NCI-H1436 (cell line): ENCODE measurements at places on chromosomes 3 and 15.

DNA sequence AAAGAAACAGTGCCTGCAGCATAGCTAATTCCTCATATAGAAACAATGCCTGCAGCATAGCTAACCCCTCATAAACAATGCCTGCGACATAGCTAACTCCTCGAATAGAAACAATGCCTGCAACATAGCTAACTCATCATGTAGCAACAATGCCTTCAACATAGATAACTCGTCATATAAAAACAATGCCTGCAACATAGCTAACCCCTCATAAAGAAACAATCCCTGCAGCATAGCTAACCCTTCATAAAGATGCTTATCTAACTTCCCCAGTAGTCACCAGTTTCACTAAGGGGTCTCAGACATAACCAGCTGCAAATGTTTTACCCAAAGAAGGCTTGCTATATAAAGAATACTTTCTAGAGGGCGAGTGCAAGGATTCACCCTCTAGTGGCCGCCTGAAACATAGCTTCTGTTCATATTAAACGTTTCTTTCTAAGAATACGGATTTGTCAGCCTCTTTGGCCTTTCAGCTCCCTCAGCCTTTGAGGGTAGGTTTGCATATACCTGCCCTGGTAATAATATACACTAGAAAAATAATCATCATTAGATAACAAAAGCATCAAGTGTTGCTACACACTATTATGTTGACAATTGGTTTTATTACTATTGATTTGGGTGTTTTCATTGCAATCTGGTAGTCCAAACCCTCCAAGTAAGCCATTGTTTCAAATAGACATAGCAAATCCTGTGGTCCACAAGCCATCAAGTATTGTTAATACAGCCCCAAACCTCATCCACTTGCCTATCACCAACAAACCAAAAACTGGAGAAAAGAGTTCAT is 44.4 kb upstream of the FAN1 start:
- no peak for DNase-seq

GRCh38 chr3:160157321-160157720 is 67.9 kb upstream of the C3orf80 start:
- DNase-seq: no peak

- DNase-seq: no peak
Measured at GRCh38 chr3:24201301-24201700, 256.2 kb downstream of the NR1D2 start.

- DNase-seq: no peak
Measured at GRCh38 chr3:194884649-194885315, 199.1 kb downstream of the FAM43A start.

DNA sequence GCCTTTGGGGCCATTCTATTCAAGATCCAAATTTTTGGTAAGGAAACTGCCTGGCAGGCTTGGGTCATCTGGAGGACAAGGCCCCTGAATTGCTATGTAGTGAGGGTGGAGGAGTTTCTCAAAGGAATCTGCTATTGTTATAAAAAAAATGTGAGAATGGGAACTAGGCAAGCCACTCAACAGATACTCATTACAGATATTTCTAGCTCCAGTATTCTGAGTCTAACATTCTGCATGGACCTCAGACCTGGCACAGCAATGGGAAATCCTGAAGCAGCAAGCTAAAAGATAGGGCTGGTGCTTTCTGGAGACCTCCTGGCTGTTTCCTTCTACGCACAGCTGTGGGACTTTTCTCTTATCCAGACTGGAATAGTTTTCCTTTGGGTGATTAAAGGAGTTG is 430.7 kb upstream of the RBMS3 start:
- DNase-seq: no peak

GRCh38 chr15:74808078-74808839 is 4.4 kb upstream of the LMAN1L start:
- no peak for DNase-seq

- no peak for DNase-seq
Measured at GRCh38 chr15:95522533-95522932, 808.0 kb upstream of the NR2F2 start.

- DNase-seq: no peak
Measured at GRCh38 chr3:15102256-15102655, 3.3 kb upstream of the RBSN start.

DNA sequence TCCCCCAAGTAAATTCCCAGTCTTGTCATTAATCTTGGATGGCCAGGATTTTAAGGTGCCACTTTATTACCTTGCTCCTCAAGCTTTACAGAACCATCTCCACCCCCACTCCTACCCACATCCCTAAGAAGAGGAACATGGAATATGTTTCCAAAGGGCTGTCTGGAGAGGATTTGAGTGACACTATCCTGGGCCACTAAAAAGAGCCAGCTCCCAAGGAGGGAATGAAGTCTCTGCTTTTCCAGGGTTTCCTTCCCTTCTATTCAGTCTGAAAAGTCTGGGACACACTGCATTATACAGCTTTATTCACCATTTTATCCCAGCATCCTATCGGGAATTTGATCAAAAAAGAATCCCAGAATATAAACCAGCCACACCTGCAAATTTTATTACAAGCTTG is 35.6 kb upstream of the MECOM start:
- DNase-seq: no peak

GRCh38 chr3:159488602-159489001 is 500.0 kb upstream of the IL12A start:
- DNase-seq: no peak

DNA sequence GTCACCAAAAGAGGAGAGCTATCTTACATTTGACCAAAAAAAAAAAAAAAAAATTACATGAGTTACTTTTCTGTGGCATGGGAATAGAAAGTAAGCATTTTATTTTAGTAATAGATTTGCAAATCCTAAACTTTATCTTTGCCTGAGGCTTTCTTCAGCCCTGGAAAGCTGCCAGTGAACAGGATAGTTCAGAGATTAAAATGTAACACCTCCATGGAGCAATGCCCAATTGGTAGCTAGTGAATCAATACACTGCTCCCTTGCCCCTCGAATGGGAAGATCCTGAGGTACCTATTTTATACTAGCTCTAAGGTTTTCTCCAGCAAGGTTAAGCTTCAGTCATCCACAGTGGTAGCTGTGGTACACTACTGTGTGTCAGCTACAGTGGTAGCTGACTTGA is 867.1 kb downstream of the NAALADL2 start:
- no peak for DNase-seq

DNA sequence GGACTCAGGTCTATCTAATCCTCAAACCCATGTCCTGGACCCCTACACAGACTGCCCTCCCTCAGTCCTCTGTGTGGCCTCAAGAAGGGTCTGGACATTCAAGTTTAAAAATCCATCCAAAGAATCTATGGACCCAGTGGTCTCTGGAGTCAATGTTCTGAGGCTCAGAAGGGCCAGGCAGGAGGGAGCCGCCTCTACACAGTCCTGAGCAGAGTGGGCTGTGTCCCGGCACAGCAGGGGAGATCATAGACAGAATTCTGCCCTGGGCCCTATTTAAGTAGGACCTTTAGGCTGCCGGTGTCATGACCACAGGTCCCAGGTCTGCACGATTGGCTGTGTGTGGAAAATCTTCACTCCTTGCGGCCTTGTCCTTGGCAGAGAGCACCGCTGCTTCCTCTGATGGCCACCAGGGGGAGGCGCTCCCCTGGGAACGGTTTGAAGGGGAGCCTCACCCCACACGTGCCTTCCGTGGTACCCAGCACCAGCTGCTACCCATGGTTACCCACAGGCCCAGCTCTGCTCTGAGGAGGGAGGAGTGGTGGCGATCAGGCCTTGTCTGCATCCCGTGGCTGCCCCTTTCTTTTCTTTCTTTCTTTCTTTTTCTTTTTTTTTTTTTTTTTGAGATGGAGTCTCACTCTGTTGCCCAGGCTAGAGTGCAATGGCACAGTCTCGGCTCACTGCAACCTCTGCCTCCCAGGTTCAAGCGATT is 37.9 kb downstream of the CHRD start:
- peak; percentile 80 for DNase-seq

DNA sequence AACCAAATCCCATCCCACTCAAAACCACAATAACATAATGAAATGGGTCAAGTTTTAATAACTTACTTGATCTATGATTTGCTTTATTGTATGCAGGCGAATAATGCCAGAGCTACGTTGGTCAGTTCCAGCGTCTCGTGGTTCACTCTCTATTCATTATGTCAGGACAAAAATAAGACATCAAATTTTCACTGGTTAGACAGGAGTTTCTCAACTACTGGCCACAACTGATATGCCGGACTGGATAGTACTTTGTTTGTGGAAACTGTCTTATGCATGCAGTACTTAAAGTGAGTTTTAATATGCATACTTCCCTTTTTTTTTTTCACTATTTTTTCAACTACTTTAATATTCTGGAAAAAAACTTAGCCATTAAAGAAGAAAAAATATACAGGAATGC is 94.4 kb downstream of the TJP1 start:
- no peak for DNase-seq

- no peak for DNase-seq
Measured at GRCh38 chr3:136070953-136071949, 105.7 kb downstream of the PPP2R3A start.

DNA sequence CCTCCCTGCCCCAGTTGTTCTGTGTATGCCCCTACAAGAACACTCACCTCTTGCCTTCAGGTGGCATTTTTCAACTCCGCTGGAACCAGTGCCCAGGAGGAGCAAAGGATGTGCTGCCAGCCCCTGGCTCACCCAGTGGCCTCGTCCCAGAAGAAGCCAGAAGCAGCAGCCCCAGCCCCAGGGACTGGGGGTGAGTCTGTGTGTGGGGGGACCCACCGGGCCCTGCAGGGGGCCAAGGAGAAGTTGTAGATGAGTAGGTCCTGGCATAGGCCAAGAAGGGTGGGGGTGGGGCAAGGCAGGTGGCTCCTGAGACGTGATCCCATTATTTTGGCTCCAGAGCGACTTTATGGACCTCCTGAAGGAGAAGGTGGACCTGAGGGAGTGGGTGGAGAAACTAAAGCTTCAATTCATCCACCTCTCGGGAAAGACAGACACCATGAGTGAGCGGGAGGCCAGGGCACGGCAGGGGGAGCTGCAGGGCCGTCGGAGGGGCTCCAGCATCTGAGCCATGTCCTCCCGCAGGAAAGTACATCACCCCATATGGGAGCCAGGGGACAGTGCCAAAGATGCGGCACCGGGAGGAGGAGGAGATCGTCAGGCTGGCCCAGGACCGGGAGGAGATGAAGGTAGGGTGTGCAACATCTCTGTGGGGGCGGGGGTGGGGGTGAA is 29.3 kb downstream of the NGRN start:
- peak; percentile 17 for DNase-seq

DNA sequence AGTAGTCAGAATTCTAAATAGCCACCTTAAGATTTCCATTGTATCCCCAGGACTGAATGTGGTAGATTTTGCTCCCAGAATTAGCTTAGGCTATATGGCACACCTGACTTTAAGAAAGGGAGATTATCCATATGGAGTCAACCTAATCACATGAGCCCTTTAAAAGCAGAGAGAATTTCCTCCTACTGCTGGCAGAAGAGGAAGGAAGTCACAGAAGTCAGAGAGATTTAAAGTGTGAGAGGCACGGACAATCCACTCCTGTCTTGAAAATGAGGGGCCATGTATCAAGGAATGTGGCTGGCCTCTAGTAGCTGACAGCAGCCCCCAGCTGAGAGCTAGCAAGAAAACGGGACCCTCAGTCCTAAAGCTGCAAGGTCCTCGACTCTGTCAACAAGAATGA is 26.8 kb downstream of the LRRC31 start:
- DNase-seq: no peak

DNA sequence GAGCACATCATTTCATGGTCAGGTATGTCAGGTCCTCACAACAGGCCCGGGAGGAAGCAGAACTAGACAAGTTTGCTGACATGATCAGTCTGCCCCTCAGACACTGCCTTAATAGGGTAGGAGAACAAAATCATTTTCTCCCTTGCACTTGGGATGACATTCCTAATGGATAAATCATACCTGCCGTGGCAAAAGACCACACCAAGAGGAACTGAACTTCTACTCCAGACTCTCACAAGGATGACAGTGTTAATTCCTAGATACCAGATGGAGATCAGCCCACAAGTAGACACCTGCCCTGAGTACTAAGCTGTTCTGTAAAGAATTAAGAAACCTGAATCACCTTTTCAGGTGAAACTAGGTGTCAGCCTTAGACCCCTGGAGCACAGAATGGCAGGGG is 19.5 kb downstream of the SIAH2 start:
- DNase-seq: no peak

DNA sequence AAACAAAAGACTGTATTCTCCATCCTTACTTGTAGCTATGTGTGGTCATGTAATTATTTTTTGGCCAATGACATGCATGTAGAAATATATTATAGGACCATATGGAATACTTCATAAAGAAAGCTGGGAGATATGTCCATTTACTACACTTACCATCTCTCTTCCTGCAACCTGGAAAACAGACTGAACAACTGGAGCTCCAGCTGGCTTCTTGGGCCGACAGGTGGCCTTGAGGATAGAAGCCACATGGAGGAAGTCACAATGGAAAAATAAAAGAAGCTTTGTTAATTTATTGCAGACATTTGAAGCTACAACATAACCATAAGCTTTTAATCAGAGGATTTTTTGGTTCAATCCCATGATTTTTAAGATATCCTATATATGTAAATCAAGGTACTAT is 167.9 kb upstream of the CBLB start:
- no peak for DNase-seq

- no peak for DNase-seq
Measured at GRCh38 chr3:147389717-147390116, 16.6 kb downstream of the ZIC4 start.

DNA sequence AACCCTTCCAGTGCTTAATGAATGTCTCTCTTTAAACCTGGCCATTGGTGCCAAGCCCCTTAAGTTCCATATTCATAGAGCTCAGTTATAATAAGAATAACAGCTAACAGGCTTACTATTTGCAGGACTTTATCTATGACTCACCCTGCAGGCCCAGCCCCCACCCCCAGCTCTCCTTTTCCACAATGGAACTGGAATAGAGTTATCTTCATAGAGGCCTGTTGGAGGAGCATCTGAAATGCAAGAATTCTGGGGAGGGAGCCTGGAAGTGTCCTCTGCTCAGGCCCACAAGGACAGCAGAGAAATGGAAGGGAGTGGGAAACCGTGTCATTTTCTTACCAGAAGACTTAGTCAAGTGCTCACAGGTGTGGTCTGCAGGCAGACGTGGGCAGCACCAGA is 52.8 kb downstream of the SEMA5B start:
- no peak for DNase-seq

GRCh38 chr3:176286476-176287085 is 910.7 kb downstream of the TBL1XR1 start:
- no peak for DNase-seq

GRCh38 chr15:93882141-93882540 is 349.2 kb upstream of the MCTP2 start:
- no peak for DNase-seq

DNA sequence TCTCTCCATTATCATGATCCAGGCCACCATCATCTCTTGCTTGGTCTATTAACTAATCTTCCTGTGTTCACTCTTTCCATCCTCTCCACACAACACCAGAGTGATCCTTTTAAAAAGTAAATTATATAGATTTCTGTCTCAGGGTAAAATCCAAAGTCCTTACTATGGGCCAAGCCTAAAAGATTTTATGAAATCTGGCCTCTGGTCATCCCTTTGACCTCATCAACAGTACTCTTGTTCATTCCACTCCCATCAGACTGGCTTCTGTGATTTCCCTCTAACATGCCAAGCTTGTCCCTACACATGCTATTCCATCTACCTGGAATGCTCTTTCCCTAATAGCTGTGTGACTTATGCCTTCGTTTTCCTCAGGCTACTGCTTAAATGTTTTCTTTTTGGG is 8.3 kb upstream of the TIPARP start:
- DNase-seq: no peak

GRCh38 chr15:75178171-75178937 is 23.3 kb upstream of the C15orf39 start:
- DNase-seq: peak; percentile 49

- no peak for DNase-seq
Measured at GRCh38 chr15:40100123-40100946, 8.3 kb downstream of the BMF start.

- no peak for DNase-seq
Measured at GRCh38 chr3:187871204-187871591, 125.9 kb upstream of the BCL6 start.
